ENCODE measurements at places on chromosomes 16 and 17.

DNA sequence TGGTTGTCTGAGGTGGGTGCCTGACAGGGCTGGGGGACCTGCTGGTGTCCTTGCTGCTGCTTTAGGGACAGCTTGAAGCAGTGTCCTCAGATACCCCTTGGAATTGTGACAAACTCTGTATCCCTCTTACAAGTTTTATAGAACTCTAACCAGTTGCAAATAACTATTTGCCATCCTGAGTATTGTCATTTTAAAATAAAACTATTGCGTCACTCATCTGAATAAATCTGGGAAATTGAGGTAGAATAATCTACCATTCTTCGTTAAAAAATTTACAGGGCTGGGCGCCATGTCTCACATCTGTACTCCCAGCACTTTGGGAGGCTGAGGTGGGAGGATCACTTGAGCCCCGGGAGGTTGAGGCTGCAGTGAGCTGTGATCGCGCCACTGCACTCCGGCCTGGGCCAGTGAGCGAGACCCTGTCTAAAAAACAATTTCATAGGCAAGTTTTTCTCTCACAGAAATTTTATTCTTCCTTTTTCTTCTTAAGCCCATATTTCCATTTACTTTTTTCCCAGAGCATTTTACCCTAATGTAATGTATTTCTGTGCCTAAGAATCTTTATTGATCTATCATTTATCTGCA is 14.2 kb downstream of the ZNF750 start:
- DNase-seq, result no peak

GRCh38 chr16:27890866-27891265 is 172.6 kb downstream of the GSG1L start:
- DNase-seq, result no peak

DNA sequence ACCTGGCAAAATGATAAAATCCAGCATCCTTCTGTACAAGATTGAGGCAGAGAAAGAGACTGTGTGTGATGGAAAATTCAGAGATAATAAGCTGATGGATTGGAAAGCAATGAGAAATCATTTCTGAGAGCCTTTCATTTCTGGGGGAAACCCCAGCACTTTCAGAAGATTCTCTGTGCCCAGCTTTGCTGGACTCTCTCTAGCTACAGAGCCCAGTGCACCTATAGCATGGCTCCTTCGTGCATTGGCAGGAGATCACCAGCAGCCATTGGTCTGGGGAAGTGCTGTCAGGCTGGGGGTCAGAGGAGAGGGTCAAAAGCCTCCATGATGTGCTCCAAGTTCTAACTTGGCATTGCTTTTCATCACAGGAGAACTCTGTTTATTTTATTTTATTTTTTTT is 259.9 kb downstream of the SOX9 start:
- no peak for DNase-seq

DNA sequence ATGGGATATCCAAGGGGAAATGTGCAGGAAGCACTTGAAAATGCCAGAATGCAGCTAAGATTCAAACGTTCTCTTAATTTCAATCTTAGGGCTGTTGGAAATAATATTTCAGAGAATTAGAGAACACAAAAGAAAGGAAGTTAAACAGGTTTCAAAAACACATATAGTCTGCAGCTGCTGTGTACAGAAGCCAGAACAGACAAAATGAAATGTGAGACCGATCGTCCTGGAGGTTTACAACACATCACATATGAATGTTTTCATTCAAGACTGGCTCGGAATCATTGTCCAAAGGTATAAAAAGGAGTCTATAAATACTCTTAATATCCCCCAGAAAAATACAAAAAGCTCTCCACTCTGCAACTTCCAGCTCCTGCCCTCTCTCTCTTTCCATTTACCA is 14.3 kb downstream of the CYTH1 start:
- DNase-seq, result no peak

GRCh38 chr16:89061086-89061485 is 32.6 kb upstream of the ACSF3 start:
- DNase-seq, result no peak

- no peak for DNase-seq
These were observed 66.4 kb downstream of the HELZ start for GRCh38 chr17:67178555-67178954.

DNA sequence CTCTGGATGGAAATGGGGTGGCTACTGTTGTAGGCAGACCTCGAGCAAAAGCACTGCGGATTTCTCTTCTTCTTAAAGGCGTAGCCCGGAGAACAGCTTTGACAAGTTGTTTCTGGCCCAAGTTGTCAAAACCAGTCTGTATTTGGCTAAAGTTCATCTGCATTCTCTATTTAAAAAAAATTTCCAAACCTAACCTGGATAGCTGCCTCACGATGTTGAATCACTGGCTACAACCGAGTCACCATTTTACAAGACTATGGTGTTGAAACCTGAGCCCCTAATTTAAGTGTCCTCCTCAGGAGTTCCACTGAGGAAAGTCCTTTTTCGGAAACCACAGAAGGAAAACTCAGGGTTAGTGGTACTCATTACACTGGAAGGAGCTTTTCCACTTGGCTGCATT is 1.5 kb downstream of the SLC16A6 start:
- DNase-seq, result no peak

GRCh38 chr17:73614256-73614655 is 30.0 kb downstream of the SDK2 start:
- no peak for DNase-seq

DNA sequence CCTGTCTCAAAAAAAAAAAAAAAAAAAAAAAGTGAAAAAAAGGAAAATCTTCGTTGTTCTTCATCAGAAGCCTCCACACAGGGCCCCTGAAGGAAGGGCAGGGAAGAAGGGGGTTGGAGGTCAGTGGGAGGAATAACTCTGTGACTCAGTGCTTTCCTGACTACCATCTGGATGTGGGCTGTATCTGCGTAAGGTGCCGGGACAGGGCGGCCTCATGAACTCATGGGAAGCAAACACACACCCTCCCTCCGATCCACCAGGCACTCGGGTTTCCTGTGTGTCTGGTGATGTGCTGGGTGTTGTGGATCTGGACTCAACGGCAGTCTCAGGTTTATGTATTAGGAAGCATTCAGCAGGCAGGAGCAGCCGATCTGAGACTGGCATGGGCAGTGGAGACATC is 691.6 kb downstream of the WWOX start:
- DNase-seq, result no peak

- DNase-seq, result no peak
These were observed 4.6 kb downstream of the ITGA2B start for GRCh38 chr17:44384823-44385286.

- peak; percentile 88 for DNase-seq
These were observed 5.6 kb downstream of the RARA start for GRCh38 chr17:40314584-40314956.

GRCh38 chr16:62568926-62569325 is 532.7 kb upstream of the CDH8 start:
- DNase-seq, result no peak

GRCh38 chr16:66399031-66399430 is 28.1 kb upstream of the BEAN1 start:
- DNase-seq, result no peak

- DNase-seq, result peak; percentile 7
These were observed 754 bp upstream of the SLFN11 start for GRCh38 chr17:35373984-35374765.

DNA sequence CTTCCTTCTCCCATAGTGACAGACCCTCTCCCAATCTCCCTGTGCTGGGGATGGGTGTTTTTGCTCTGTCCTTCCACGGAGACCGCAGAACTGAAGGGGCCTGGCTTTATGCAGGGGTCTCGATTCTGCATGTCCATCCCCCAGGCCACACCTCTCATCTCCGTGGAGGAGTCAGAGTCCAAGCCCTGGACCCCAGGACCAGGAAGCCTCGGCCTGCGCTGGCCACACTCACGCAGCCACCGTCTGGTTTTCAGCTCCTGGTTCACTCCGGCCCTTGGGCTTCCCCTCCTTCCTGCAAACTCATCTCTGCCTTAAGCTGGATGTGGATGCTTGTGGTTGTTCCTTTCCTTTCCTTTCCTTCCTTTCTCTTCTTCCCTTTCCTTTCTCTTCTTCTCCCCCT is 90.8 kb downstream of the MGAT5B start:
- DNase-seq, result no peak

- DNase-seq, result no peak
These were observed 79.6 kb upstream of the CLEC18B start for GRCh38 chr16:74500907-74501306.

DNA sequence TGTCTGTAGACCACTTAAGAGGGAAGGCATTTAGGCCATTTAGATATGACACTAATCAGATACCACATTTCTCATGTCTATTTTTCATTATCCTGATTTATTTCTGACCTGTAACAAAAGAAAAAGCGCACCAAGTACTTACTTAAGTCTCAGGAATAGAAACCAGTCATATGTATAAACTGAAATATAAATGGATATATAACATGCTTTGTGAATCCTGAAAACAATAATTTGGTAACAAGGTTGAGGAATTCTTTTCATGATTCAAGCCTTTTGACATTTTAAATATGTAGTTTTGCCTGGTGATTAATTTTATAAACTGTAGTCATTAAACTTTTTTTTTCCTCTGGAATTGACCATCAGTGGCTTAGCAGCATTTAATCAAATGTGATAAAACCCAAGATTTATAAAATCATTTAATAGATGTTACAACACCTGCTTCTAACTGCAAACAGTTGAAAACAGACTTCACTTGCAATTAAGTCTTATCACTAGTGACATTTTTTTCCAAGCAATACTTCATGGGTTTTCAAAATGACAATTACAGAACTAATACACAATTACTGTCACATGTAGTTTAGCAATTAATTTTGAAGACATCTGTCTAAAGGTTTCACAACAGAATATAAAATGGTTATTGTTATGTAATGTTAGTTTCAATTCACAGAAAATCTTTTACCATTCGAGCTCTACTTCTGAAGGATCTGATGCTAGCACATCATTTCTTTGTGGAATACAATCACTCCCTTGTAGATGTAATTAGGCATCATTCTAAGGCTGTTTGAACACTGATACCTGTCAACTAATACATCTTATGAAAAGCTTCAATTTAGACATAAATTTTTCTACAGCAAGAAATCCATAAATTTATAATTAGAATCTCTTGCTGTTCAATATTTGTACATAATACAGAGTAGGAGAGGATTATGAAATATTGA is 110.3 kb downstream of the TOX3 start:
- DNase-seq, result no peak

- no peak for DNase-seq
These were observed 45.0 kb downstream of the DYNLRB2 start for GRCh38 chr16:80585764-80586163.

DNA sequence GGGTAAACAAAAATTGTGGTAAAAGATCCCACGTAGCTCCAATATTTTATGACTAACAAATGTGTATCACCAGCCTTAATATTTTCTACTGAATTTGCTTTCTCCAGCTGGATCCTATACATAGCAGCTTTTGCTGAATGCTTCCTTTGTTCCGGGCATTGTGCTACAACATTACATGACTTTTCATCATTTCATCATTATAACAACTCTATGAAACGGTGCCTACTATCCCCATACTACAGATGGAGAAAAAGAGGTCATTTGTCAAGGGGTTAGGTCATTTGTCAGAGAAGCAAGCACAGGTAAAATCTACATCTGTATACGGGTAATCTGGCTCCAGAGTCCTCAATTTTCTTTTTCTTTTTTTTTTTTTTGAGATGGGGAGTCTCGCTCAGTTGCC is 74.3 kb downstream of the KANSL1 start:
- DNase-seq, result no peak

DNA sequence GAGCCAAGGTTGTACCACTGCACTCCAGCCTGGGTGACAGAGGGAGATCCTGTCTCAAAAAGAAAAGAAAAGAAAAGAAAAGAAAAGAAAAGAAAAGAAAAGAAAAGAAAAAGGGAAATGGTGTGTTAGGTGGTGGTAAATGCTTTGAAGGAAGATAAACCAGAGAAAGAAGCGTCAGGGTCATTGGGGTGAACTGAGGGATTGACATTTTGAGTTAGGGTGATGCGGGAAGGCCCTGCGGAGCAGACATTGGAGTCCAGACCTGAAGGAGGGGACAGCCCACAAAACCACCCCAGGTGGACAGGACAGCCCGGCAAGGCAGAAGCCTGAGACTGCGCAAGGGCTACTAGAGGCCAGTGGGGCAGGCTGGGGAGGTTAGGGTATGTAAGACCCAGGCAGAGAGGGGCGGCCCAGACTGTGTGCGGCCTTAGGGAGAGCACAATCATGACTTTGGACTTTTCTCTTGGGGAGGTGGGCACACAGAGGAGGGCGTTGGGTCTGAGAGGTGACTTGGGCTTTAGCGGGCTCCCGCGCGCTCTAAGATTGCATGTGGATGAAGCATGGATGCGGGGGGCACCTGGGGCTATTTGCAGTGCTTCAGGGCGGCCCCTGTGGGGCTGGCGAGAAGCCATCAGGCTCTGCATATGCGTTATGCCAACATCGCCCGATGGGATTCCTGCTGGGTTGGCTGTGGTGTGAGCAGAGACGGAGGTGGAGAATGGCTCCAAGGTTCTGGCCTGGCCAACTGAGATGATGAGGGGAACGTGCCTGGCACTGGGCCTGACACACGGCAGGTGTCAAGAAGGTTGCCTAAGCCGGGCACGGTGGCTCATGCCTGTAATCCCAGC is 3.3 kb upstream of the GAA start:
- DNase-seq, result no peak

- DNase-seq, result peak; percentile 62
These were observed at the start of gene UNC119 for GRCh38 chr17:28552176-28552999. Gene UNC119 (minus strand): TSS chr17:28552624. CDS start chr17:28552557, 67 bp downstream.

GRCh38 chr17:81486199-81486810 is 26.3 kb downstream of the ACTG1 start:
- DNase-seq, result no peak

- no peak for DNase-seq
These were observed 7.7 kb downstream of the FAAP100 start for GRCh38 chr17:81544281-81544974.

DNA sequence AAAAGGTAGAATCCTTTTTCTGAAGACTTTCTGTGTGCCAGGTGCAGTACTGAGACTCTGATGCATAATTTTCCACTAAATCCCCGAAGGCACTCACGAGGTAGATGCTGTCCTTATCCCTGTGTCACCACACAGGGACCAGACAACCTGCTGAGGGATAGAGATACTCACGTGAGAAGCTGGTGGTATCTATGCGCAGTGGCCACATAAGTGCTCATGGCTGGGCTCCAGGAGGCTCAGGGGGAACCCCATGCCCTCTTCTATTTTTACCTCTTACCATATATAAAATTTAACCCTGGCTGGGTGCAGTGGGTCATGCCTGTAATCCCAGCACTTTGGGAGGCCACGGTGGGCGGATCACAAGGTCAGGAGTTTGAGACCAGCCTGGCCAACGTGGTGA is 38.3 kb downstream of the NT5M start:
- no peak for DNase-seq

- DNase-seq, result no peak
These were observed 61.1 kb downstream of the SIAH1 start for GRCh38 chr16:48323783-48324775.
